Fibroblast of pulmonary artery (primary cell): ENCODE measurements at places on chromosomes 13 and 19.

DNA sequence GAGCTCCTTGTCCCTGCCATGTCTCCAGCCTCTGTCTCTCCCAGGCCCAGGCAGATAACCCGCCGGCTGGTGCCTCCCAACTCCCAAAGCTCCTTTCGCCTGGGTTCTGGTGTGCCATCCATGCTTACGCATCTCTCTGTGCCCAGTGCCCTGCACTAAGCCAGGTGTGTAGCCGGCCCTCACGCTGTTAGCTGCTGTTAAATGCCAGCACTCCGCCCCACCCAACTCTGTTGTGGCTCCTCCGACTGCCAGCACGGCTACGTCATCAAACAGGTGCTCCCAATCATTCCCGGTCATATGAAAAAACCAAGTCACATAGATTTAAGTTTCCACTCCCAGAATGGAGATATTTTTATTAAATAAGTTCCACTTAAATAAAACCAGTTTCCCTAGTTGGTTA, 7.0 kb upstream of the HSPH1 start:
- DNase-seq, result no peak

- DNase-seq, result peak; percentile 36
Measured at GRCh38 chr19:23394511-23394910, 760 bp downstream of the ZNF91 start.

- DNase-seq, result no peak
Measured at GRCh38 chr19:41848666-41849065, 3.8 kb downstream of the DMRTC2 start.

GRCh38 chr13:41895478-41895877, 65.4 kb downstream of the VWA8 start:
- no peak for DNase-seq

- no peak for DNase-seq
Measured at GRCh38 chr13:23957981-23958380, 60.7 kb upstream of the C1QTNF9B start.

DNA sequence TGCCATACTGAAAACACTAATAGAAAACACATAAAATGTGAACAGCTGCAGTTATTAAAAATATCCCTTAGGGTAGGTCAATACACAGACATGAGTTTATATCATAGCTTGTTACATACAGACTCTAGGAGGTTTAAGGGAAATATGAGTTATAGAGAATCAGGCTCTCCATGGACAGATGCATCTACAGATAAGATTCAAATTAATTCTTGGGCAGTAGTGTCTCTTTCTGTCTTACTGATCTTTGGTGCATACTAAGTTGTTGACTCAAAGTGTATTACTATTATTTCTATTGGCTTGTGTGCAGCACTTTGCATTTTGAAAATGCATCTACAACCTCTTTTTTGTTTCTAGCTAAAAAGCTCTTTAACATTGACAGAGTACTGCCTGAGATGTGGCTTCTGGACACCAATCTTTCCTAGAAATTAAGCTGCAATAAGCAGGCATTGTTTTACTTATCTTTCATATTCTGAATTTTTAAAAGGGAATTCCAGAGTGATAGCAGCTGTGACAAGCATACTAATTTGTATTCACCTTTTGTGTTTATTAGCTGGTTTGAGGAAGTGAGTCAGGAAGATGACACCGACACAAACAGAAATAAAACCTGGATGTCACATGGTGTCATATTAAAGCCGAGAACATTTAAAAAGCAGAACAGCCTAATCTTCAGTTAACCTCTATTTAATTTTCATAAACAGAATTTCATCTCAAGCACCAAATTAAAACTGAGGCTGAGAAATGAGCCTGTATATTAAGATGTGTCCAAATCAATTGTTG, 399.0 kb downstream of the PCDH9 start:
- no peak for DNase-seq

DNA sequence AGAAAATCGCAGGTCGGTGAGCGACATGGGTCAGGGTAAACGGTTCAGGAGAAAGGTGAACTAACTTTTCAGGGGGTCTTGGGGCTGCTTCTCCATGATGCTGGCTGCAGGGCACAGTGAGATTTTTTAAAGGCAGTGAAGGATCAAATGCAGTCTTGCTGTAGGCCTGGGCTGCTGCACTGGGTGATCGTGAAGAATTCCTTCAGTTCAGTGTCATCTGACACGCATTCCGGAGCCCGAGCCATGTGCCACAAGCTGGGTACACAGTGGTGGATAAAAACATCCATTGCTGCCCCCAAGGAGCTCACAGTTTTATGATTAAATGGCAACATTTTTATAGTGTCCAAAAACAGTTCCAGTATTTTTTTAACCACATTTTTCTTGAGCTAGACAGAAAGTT, 56.3 kb upstream of the GPR12 start:
- DNase-seq, result no peak

GRCh38 chr13:49323344-49323743, 75.6 kb downstream of the CDADC1 start:
- DNase-seq, result no peak

- DNase-seq, result peak; percentile 56
Measured at GRCh38 chr19:56132316-56132822, 8.7 kb upstream of the ZNF444 start.

DNA sequence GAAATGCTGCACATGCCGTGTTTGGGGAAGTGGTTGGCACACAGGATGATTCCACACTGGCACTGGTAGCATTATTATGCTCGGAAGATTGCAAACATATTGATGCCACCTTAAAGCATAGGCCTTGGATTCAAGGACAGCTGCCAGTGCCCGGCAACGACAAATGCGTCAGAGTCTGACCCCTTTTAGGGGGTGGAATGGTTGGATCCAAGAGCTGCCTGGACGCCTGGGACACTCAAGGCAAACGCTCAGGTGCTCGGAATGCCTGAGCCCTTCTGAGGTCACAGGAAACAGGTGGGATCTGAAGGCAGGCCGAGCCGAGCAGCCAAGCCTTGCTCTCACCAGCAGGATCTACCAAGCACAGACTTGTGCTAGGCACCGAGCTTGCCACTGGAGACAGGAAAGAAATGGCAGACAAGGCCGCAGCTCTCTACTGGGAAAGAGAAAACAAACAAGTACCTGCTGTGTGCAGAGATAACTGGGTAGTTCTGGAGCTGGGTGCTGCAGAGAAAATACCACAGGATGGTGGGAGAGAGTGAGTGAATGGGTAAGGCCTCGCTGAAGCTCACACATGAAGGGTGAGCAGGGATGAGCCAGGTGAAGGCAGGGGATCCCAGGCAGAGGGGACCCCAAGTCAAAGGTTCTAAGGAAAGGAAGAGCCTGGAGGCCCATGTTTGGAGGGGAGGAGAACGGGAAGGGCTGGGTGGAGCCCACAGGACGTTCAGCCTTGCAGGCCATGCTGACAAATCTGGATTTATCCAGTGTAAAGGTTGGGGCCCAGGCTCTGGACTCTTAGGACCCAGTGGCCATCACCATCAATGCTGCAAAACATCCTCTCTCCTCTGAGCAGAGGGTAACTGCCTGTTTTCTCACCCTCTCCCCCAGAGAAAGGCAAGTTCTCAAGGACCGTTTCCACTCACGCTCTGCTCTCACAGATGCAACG, 9.2 kb downstream of the RANBP3 start:
- DNase-seq, result no peak

GRCh38 chr19:4974880-4975469, 6.1 kb downstream of the KDM4B start:
- no peak for DNase-seq

DNA sequence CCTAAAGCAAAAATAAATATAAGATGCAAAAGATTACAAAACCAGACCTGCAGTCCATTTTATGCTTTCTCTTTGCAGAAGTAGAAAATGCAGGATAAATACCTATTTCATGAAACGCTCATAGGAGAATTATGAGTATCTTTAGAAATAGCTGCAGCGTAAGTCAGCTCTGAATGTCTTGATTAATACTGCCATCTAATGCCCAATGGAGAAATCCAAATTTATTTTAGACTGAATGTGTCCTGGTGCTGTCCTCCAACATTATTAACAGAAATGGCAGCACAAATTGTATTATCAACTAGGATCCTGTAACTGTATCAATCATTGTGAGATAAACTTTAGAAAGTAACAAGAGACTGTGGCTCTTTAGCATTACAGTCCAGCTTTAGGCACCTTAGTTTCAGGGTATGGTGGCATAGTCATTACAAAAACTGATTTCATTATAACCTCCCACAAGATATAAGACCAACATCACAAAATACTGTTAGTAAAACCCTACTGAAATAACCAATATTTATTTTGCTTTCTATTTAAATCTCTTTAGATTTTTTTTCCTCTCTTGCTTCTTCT, 162.1 kb upstream of the MIR17HG start:
- peak; percentile 46 for DNase-seq

DNA sequence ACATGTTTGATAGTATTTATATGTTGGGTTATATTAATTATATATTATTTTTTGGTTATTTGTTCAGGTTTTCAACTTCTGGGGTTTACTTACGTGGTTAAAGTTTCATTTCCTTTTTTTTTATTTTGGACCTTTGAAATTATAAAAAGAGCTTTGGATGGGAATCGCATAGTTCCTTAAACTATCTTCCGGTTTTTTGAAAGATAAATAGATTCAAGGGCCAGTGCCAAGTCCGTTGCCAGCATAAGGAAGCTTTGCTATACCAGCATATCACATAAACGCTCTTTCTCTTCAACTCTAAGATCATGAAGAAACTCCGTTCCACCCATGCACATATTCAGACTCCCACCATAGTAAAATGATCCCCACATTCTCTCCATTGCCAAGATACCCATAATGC, 7.4 kb upstream of the OXGR1 start:
- no peak for DNase-seq

GRCh38 chr19:14603990-14604387, 21.1 kb downstream of the CLEC17A start:
- no peak for DNase-seq

- DNase-seq, result no peak
Measured at GRCh38 chr13:21117104-21117809, 55.9 kb upstream of the LATS2 start.
